ENCODE measurements at places on chromosomes 7 and 10.

DNA sequence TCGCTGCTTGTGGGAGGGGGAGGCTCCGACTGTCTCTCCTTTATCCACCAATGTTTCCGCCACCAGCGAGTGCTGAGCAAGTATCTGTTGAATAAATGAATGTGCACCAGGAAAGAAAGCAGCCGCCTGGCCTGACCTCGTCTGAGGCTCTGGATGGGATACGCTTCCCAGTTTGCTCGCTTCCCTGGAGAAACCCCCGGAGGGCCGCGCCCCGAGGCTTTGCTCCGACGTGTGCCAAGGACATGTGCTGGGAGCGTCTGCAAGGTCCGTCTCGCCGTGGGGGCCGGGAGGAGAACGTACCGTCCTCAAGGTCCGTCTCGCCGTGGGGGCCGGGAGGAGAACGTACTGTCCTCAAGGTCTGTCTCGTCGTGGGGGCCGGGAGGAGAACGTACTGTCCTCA is 536.4 kb downstream of the DNAJB6 start:
- no peak for DNase-seq

DNA sequence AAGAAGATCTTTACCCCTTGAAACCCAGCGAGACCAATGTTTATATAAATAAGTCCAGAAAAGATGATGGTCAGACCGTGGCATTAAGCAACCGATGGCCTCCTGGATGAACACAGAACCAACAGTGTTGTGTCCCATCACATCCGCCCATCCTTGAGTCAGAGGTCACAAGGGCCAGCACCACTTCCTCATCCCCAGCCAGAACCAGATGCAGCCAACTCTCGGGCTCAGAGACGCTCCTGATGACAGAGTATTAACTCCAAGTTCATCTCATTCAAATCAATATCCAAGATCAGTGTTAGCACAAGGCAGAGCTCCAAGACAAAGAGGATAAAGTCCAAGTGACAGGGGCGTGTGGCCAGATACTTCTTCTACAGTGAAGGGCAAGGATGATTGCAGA is 63.5 kb downstream of the FAM53B start:
- no peak for DNase-seq

DNA sequence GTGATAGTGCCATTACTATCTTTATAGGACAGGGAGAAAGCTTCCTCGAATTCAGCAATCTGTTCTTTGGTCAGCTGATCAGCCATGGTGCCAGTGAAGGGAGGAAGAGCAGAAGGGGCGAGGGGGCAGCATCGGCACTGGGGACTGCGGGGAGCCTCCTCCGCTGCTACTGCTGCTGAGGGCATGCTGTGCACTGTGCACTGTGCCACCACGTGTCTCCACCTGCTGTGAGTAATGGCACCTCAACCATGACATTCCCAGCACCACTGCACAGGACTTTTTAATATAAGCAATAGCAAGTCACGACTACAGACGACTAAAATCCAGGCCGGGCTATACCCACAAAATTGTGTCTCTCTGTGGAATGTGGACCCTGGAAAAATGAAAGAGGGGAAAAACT is 105.0 kb upstream of the LANCL2 start:
- DNase-seq: no peak

GRCh38 chr10:60778971-60779796 is 906 bp downstream of the CDK1 start:
- DNase-seq: peak; percentile 8

GRCh38 chr10:9302140-9302746 is 1247.8 kb downstream of the GATA3 start:
- DNase-seq: peak; percentile 55

DNA sequence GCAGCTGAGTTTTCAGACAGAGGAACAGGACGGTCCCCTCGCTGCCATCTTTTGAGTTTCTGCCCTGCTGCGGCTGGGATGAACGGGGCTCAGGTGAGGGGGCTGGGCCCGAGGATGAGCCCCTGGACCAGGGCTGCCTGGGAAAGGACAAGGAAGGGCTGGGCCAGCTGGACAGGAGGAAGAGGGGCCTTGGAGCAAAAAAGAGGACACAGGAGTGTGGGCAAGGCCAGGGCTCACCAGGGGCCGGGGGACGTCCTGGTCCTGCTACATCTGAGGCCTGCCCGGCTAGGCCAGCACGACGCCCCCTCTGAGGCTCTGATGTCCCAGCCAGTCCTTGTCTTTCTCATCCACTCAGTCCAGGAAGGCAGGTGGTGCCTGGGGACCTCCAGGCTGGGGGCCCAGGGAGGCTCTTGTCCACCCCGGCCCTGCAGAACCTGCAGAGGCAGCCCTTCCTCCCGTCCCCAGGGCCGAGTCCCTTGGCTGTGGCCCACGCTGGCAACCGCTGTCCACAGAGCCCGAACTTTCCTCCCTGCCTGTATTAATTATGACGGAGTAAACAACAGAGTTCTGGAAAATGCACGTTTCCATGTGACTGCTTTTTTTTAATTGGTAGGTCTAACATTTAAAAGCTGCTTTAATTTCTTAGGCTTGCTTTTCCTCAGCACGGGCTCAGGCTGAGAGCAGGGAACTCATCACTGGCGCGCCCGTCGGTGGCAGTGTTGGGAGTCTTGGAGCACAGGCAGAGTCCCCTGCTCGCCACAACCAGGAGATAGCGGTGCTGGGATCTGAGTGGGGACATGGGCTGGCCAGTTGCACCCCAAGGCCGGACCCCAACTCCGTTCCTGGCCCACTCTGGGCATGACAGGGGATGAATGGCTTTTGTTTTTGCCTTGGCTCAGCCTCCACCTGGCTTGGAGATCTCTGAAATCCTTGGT is 187.7 kb downstream of the ELFN1 start:
- DNase-seq: no peak

- no peak for DNase-seq
Measured at GRCh38 chr7:116384936-116385635, 114.5 kb upstream of the CAV2 start.

DNA sequence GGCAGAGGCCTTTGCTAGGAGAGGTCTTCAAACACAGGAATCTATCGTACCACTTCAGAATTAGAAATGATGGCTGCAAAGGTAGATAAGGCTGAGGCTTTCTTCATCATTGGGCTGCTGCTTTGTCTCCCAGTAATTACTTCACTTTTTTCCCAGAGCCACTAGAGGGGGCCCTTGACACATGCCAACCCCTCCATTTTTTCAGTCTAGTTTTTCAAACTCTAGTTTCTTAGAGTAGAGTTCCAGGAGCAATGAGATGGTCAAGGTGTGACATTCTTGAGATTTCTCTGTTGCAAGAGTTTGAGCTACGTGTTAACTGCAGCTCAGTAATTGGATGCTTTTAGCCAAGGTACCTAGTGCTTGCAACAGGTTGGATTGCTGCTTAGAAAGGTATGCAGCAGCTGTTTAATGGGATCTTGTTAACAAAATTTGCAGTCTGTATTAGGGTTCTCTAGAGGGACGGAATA is 33.8 kb upstream of the RBM20 start:
- DNase-seq: peak; percentile 66

DNA sequence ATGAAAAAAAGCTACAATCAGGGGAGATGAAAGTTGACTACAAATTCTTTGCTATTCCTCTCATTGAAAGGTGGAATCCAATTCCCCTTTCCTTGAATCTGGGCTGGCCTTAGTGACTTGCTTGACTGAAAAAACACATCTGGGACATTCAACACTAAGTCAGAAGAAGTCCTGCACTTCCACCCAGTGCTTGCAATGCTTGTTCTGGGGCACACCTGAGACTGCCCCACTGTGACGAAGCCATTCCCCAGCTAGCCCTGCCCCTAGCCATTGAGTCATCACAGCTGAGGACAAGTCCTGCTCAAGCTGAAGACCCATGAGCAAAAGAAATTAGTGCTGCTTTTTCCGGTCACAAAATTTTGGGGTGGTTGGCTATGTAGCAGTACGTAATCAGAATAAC is 19.2 kb upstream of the GRID1 start:
- DNase-seq: no peak

DNA sequence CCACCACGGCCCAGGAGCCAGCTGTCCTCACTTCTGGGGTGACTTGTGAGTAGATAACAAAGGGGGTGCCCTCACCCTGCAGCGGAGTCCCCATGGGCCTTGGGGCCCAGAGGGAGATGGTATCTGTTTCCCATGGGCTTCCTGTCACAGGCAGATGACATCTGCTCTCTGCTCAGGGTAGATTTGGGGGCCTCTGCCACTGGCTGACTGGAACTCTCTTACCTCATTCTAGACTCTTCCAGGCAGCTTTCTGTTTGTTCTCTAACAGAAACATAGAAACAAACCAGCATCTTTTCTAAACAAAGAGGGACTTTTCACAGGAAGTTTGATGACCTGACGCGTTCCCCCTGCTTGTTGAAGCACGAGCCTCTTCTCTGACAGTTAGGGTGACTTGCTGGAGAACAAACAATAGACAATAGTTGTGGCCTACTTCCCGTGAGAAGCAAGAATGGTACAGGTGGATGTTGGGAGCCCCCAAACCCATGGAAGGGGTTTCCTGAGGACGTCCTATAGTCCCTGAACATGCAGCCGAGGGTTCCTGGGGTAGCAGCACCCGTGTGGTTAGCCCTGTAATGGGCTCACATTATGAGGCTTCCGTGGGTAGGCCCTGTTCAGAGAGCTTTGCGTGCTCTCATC is 61.6 kb downstream of the GRK5 start:
- peak; percentile 89 for DNase-seq

DNA sequence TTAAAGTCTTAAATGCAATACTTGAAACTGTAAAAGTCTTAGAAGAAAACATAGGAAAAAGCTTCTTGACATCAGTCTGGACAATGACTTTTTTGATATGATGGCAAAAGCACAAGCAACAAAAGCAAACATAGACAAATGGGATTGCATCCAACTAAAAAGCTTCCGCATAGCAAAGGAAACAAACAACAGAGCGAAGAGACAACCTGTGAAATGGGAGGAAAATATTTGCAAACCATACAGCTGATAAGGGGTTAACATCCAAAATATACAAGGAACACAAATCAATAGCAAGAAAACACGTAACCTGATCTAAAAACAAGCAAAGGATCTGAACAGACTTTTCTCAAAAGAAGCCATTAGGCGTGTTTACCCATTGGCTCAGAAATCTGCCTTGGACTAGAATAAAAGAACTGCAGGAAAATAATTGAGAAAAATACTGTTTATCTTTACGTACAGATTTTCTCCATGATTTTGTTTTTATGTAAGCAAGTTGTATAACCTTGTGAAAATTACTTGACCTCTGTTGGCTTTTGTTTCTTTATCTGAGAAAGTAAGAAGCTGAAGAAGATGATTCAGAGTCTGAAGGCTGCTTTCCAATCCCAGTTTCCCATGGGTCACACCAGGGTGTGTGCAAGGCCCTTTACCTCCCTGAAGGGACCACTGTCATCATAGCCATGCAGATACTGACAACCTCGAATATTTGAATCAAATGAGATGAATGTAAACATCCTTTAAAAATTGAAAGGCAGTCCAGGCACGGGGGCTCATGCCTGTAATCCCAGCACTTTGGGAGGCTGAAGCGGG is 99.1 kb upstream of the LANCL2 start:
- no peak for DNase-seq

DNA sequence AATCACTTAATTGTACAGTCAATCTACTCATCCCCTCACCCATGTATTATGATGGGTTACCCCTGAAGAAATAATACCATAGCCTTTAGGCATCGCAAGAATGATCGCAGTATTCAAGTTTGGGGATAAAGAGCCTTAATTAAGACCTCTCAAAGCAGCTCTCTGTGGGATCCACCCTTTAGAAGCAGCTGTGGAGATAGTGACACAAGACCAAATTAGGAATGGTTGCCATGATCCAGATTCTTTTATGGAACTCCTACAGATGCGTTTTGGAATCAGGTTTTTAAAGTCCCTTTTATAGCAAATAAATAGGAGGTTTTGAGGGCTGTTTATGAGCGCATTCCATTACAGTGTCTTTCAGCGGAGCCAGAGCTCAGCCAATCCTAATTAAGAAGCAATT is 12.2 kb downstream of the TES start:
- DNase-seq: no peak

DNA sequence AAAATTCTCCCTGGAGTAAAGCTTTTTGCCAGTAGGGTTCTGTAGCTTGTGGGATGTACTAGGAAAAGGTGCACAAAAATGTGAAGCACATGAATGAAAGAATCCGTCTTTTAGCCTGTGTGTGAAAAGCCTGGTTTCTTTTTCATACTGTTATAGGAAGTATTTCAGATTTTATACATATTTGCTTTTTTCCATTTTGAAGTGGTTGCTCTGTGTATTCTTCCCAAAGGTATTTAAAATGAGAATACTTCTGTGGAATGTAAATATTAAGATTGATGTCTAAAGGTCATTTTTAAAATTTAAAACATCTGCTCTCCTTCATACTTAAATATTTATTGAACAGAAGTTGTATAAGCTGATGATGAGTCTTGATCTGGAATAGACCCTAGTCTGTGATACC is 96.8 kb downstream of the CDK14 start:
- no peak for DNase-seq

- DNase-seq: no peak
Measured at GRCh38 chr7:29282819-29283414, 88.3 kb downstream of the CHN2 start.

GRCh38 chr7:151821226-151821625 is 55.7 kb downstream of the PRKAG2 start:
- DNase-seq: no peak

DNA sequence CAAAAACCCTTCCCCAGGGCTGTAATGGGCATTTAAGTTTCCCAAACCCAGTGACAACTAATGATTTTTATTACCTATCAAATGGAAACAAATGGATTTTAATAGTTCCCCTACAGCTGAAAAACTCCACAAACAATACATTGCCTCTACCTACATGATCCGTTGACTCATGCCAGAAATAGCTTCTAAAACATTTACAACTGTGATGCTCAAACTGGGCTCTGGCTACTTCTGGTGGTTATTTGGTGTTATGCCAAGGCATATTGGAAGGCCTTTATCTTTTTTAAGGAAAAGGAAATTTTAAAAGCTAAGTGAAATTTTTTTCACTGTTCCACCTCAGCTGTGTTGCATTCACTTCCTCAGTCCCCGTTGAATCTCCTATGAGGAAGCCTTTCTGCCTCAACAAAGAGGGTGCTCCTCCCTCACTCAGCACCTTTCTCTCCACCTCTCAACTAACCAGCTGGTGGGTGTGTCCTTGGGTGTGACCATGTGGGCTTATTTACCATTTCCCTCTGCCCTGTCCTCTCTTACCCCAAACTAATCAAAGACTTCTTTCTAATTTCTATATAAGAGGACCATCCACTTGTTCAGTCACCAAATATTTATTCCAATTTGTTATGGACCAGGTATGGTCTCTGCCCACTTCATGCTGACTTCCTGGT is 82.9 kb downstream of the PRTFDC1 start:
- no peak for DNase-seq

DNA sequence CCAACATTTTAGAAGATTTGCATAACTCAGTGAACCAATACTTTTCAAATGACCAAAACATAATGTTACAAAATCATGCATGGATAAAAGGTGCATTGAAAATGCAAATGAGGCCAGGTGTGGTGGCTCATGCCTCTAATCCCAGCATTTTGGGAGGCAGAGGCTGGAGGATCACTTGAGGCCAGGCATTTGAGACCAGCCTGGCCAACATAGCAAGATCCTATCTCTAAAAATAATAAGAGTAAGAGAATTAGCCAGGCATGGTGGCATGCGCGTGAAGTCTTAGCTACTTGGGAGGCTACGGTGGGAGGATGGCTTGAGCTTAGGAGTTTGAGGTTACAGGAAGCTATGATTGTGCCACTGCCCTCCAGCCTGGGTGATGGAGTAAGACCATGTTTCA is 33.4 kb downstream of the SCD start:
- DNase-seq: no peak
